ENCODE measurements at places on chromosomes 2 and 18.

DNA sequence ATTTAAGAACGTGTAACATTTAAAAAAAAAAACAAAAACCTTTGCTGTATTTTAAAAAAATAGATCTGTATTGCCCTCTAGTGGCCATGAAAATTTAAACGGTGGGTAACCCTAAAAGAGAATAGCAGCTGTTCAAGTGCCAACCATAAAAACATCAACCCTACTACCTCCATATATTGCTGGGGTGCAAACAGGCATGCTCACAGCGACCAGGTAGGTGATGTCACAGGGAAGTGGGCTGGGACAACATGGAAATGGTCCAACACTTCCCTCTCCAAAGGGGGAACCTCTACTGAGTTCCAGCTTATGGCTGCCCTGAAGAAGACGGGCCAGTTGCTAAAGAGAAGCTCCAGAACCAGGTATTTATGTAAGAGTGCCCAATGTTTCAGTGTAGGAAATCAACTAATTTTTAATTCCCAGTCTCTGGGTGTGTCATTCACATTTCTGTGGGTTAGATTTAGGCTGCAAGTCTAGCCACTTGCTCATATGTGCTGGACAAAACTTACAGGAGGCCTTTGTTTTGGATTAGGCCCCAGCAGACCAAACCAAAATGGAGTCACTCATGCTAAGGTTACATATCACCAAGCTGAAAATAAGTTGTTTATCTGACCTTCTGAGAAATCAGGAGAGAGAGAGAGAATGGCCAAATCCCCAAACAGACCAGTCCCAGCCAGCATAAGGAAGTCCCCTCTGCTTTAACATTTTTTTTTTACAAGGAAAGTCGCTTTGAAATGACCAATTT lies 54.5 kb downstream of the SKA1 start:
- DNase-seq = no peak

GRCh38 chr2:43179942-43180341 lies 46.5 kb downstream of the ZFP36L2 start:
- no peak for DNase-seq

GRCh38 chr2:160639472-160639871 lies 145.9 kb upstream of the RBMS1 start:
- DNase-seq = no peak

GRCh38 chr2:53234548-53234903 lies 533.1 kb upstream of the CHAC2 start:
- no peak for DNase-seq

DNA sequence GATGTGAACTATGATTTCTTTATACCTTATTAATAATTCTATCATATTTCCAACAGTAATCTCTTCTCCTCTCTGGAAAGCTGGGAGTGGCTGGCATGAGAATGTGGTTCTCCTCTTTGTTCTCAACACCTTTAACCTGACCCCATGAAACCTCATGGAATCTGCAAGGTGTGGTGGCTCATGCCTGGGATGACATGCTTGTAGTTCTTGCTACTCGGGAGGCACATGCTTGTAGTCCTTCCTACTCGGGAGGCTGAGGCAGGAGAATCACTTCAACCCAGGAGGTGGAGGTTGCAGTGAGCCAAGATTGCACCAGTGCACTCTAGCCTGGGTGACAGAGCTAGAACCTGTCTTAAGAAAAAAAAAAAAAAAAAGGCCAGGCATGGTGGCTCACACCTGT lies 10.8 kb upstream of the CDCA7 start:
- no peak for DNase-seq

DNA sequence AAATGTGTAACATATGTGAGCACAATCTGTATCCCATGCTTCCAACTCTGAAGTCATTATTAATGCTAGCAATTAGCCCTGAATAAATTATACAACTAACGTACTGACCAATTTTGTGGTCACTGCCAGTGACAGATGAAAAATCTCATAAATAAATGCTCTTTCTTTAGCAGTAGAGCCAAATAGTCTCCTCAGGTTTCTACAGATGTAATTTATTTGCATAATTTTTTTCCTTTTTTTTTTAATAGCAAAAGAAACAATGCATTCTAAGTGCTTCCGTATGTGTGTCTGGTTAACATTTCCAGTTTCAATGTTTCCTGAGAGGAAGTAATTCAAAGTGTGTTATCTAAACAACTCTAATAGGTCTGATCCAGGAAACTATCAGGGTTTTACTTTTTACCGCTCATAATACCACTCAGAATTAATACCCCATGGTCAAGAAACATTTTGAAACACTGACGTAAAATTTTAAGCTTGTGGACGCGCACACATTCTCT lies 108.4 kb downstream of the MEP1B start:
- no peak for DNase-seq

DNA sequence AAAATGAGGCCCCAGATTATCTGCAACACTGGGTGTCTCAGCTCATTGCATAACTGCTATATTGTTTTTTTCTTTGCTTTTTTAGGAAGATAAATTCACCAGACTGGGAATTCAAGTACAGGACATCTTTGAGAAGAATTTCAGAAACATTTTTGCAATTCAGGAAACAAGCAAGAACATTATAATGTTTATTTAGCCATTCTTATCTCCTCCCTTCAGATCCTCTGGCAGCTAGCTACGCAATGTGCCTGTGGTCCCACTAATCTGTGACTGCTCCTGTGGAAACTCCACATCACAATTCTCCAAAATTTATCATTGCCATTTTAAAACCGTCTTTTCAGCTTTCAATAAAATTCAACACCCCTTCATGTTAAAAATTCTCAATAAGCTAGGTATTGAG lies 126.8 kb downstream of the SP100 start:
- DNase-seq = no peak

GRCh38 chr2:192150166-192150565 lies 44.6 kb downstream of the TMEFF2 start:
- no peak for DNase-seq

DNA sequence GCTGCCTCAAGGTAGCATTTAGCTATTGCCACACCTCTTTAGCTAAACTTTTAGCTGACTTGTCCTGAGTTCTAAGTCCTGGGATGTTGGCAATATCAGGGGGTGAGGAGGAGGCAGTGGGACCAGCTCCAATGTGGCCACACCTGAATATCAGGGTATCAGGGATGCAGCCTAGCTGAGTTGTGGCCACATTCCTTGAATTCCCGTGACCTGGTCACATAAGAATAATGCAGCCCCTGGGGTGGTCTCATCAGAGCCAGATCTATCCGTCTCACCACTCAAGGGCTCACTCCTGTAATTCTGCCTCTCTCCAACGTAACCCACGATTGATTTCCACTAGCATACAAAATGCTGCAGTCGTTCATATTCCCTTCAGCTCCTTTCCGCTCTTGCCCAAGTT lies 11.6 kb upstream of the TAF1B start:
- DNase-seq = no peak

- no peak for DNase-seq
These were observed 854.0 kb upstream of the LRRTM1 start for GRCh38 chr2:81158505-81158904.

- DNase-seq = no peak
These were observed 161.8 kb upstream of the SPRED2 start for GRCh38 chr2:65594150-65594549.

GRCh38 chr2:120454654-120455385 lies 108.9 kb downstream of the INHBB start:
- no peak for DNase-seq

DNA sequence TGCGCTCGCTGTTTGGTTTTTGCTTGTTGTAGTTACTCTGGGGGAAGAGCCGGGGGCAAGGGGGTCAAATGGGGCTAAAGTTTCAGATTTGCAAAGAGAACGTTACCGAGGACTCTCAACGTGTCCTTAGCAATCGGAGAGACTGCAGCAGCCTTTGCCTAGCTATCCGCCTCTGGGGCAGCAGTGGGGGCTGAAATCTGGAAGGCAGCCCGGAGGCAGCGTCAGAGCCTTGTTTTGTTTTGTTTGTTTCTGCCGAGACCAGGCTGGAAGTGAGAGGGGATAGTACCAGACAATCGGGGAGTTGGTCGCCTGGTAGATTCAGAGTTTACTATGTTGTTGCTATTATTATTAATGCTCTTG lies 1.2 kb downstream of the CDH20 start:
- DNase-seq = no peak

DNA sequence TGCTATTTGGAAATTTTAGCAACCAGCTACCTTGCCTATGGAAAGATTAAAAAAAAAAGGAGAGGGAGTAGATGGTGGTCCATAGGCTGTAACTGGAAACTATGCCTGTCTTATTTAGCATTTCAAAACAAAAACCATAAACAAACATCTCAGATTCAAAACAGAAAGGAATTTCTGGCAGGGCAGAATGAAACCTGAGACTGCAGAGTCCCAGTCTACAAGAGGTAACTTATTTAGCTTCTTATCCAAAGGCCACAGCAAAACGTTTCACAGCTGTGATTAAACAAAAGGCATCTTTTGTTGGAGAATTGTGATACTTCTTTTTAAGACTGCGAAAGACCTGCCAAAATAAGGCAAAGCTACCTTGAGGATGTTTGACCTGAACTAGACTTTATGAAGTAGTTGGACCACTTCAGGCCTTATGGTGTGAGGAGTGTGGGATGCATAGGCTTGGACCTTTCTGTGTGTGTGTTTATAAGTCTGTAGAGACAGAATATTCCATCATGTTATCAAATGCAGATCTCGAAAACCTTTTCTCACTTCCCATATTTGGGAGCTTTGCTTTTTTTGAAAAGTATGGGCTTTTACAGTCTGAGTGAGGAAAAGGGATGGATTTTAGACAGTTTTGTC lies 11.0 kb downstream of the CRIM1 start:
- no peak for DNase-seq

- no peak for DNase-seq
These were observed 44.7 kb downstream of the GLI2 start for GRCh38 chr2:120780402-120780801.

DNA sequence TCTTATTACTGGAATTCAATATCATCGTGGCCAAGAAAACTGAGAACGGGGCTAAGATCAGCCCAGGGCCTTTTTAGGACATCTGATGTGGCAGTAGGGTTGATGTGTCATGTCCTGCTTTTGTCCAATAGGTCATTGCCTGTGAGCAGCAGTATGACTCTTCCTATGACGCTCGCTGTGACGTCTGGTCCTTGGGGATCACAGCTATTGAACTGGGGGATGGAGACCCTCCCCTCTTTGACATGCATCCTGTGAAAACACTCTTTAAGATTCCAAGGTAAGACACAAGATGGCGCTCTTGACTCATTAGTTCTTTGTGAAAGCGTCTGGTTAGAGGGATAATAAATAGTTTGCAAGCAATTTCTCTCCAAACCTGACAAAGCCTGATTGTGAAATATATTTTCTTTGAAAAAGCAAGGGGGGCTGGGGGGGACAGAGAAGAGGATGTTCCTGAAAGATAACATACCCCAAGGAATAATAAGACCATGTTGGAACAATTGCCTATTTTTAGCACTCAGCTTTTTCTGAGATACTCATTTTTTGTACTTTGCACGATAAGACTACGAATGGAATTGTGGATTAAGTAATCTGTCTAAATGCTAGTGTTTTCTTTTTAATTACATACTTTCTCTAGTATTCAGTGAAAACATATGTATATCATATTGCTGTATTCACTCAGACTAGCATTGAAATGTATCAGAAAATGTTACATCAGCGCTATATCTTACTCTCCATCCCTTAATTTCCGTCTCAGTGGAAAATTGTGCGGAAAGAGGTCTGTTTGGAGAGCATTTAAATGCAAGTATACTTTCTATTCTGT lies 58.1 kb downstream of the MYO3B start:
- DNase-seq = no peak

DNA sequence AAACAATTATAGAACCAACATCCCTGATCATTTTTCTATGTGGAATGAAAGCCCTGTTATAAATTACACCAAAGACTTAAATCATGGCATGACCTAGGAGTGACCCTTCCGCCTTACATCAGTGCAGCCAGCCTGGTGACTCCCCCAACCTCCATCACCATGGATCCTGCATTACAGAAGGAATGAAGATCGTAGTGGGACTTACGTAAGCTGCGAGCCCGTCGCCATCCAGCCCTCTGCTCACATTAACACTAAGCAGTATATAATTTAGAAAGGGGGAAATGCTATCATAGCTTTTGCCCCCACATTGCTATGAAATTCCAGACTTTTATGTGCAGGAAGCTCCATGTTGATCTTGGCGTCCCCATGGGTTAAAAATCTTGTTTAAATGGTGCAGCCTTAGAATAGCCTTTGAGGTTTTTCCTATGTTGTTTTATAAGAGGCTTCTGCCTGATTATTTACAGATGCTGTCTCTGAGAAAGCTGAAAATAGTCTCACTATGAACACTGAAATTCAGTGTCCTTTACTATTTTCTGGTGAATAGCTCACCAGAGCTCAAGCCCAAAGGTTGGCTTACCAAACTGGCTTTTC lies 76.3 kb downstream of the COLEC12 start:
- no peak for DNase-seq

DNA sequence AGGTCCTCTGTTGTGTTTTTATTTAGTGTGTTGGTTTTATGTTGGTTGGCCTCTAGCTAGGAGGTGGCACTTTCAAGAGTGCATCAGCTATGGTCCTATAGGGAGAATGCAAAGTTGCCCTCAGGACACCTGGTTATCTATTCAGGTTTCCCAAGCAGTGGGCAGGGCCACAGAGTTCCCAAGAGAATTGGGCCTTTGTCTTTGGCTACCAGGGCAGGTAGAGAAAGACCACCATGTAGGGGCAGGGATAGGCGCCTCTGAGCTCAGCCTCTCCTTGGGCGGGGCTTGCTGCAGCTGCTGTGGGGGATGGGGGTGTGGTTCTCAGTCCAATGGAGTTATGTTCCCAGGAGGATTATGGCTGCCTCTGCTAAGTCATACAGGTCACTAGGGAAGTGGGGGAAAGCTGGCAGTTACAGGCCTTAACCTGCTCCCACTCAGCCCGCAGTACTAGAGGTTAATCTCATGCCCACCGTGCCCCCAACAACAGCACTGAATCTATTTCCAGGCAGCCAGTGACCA lies 26.0 kb downstream of the ABCB11 start:
- DNase-seq = no peak

GRCh38 chr2:158539176-158540005 lies 82.6 kb downstream of the PKP4 start:
- DNase-seq = no peak

DNA sequence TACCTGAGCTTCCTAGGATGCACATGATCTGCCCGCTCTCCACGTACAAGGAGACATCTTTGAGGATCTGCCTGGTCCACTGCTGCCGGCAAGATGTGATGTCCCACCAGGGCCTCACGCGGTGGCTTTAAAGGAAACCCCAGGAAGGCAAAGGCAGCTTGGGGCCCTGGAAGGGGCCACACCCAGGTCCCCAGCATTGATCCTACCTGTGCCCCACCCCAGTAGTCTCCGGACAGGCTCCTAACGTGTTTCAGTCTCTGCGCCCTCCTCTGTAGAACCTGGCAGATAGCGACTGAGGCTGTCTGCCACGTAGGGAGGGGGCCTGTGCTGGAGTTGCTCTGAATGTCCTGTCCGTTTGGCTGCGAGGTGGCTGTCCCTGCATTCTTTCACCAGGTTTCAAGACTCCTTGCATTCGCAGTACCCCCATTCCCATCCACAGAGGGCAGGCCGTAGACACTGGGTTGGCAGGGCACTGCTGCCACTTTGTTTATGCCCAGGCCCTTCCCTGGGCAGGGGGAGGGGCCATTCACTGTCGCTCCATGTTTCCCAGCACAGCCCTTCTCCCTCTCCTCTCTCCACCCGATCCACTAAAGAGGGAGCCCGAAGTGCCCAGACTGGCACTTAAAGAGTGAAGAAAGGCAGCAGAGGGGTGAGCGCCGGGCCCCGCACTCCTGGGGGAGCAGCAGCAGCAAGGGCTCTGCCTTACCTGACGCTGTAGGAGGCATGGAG lies 644 bp downstream of the ABCG5 start:
- DNase-seq = no peak

GRCh38 chr2:136059036-136059472 lies 58.9 kb downstream of the CXCR4 start:
- DNase-seq = no peak
